ENCODE measurements at places on chromosomes 3 and 15.

DNA sequence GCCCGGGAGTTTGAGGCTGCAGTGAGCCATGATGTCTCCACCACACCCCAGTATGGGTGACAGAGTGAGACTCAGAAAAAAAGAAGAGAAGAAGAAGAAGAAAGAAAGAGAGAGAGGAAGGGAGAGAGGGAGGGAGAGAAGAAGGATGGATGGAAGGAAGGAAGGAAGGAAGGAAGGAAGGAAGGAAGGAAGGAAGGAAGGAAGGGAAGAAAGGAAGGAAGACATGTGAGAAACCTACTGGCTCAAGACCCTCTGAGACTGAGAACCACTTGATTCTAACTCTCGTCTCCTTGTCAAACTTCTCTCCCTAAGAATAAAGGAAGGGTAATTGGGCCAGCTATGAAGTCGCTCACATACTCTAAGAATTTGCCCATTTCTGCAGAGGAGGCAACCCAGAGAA is 148.1 kb upstream of the UBE2E1 start:
- no peak for DNase-seq

GRCh38 chr15:87752250-87752951 is 504.1 kb downstream of the NTRK3 start:
- DNase-seq: peak; percentile 77

DNA sequence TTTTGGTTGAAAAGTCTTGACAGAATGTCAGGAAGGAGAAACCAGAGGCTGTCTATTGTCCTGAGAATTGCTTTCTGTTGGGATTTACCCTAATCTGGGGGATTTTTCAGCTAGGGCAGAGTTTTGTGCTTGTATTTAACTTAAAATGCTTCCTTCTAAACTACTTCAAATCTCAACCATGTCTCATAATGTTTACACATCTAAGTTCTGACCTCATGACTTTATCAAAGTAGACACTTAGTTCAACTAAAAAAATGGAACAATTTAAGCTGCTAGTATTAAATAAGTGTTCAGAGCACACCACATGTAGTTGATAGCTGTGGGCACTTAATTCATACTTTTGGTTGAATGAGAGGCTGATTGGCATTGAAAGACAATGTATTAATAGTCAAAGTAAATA is 28.2 kb downstream of the CLDN1 start:
- DNase-seq: no peak

DNA sequence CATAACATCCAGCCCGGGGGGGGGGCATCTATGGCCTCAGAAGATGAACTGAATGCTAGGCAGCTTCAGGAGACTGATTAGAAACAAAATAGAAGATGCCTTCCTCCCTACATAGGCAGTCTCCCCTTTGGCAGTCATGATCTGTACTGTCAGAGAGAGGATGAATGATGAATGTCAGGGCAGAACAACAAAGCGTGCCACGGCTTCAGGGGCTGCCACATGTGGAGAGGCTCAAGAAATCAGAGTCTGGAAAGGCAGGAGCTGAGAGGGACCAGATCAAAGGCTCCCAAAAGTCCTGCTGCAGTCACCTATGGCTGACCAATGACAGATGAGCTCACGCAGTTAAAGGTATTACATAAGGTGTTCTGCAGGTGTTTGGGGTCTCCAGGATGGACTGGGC is 180.4 kb downstream of the UACA start:
- DNase-seq: no peak

- DNase-seq: no peak
These were observed 35.6 kb downstream of the AGBL1 start for GRCh38 chr15:86115145-86115801.

DNA sequence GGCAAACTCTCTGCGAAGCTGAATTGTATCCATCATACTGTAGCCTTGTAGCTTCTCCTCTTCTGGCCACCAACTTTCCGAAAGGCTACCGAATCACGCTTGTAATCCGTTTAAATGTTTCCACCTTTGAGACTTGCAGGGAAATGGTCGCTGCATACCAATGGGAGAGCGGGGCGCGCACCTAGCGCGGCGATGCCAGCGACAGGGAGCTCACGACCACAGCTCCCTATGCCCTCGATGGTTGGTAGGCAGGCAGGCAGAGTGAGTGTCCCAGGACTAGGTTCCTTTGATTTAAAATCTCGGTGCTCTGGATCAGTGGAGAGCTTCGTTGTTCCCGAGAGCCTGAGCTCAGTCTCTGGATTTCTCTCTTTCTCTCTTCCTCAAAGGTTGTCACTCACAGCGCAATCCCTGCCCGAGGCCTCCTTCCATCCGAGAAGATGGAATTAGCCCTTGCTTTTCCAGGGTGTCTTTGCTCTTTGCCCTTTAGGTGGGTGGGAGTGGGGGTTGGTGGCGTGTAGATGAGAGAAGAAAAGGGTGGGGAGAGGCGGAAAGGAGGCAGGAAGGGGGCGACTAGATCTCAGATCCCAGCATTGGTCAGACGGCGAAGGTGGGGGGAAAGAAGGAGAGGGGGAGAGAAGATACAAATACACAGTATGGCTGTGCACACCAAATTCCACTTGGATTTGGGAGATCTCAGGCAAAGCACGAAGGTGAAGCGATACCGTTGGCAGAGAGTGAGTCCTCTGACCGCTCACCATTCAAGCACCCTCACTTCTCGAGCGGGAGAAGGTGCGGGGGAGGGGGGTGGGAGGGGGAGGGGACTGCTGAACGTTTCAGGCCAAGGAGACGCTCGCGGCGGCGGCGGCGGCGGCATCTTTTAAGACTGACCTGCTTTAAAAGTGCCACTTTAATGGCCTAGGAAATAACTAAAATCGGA is at the start of gene SLITRK3:
SLITRK3 (minus strand) TSS at position 745 of the 937 bp plus-strand sequence. CDS start 5,554 bp downstream, outside the sequence.
- DNase-seq: no peak

DNA sequence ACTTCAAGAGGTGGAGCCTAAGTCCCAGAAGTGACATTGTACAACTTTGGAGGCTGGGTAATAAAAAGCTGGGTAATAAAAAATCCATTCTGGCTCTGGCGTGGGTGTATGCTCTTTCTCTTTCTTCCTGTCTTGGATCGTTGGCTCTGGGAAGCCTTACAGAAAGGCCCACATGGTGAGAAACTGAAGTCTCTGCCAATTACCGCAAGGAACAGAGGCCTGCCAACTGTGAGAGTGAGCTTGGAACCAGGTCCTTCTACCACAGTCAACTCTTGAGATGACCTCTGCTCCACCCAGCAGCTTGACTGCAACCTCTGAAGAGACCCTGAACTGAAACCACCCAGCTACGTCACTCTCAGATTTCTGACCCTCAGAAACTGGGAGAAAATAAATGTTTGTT is 51.0 kb downstream of the NR2F2 start:
- no peak for DNase-seq

DNA sequence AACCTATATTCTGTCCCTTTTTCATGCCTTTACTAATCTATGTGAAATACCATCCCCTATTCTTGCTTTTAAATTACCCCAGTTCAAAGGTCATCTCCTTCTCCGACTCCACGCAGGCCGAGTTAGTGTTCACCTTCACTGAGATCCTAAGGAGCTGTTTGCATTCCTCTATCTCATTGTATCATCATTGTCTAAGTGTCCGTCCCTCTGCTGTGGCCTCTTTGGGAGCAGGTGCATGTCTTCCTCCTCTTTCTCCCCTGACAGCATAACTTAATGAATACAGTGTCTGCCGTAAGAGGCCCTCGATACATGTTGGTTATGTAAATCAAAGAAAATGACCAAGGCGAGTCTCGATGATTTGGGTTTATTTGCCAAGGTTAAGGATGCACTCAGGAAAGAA is 4.9 kb upstream of the PPP1R2 start:
- DNase-seq: no peak

GRCh38 chr3:151016478-151016795 is 43.9 kb upstream of the CLRN1 start:
- DNase-seq: peak; percentile 57
